ENCODE measurements at places on chromosomes 5 and 9.

DNA sequence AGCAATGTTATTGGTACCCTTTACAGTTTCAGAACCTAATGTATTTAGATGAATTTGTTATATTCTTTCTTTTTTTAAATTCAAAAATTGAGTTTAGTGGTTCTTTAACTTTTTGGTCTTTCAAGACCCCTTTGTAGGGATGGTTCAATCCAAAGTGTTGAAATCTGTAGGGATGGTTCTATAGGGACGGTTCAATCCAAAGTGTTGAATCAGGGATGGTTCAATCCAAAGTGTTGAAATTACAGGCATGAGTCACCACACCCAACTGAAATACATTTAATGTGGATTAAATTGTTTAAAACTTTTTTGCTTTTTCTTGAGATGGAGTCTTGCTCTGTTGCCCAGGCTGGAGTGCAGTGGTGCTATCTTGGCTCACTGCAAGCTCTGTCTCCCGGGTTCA, 30.6 kb downstream of the SNX2 start:
- no peak for DNase-seq

DNA sequence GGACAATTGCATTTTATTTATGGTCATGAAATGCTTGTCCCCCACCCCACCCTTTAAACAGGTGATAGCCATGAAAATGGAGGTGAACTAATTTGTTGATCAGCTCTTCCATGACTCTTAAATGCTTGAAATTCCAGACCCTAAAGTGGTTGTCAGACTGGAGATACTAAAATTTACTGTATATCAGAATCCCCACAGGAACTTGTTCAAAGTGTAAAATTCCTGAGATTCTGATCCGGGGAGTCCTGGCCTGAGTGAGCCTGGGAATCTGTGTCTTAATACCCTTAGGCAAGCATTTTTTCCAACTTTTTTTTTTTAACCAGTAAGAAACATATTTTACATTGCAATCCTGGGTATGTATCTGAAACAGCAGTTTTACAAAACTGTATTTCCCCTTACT, 4.7 kb downstream of the SKP2 start:
- DNase-seq, result no peak

DNA sequence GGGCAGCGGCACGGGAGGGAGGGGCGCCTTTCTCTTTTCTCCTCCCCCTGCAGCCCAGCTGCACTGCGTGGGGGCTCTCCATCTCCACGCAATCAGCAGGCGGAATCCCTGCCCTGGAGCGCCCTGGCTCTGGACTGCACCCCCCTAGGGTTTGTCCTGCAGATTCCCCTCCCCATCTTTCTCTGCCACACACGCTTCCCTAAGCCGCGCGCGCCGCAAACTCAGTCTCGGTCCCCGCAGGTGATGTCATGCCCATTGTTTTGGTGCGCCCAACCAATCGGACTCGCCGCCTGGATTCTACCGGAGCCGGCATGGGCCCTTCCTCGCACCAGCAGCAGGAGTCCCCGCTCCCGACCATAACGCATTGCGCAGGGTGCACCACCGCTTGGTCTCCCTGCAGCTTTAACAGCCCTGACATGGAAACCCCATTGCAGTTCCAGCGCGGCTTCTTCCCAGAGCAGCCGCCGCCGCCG, at the start of gene KCNN2:
TSS of gene KCNN2 (plus strand) at position 347 of the 473 bp plus-strand sequence. CDS start at position 417, 70 bp downstream.
- no peak for DNase-seq

GRCh38 chr5:67409126-67409777, 212.7 kb upstream of the CD180 start:
- DNase-seq, result no peak

- DNase-seq, result no peak
Observed at GRCh38 chr5:16856531-16856930, 79.6 kb downstream of the MYO10 start.

- DNase-seq, result no peak
Observed at GRCh38 chr5:88452820-88453219, 184.2 kb upstream of the TMEM161B start.

GRCh38 chr5:146130440-146131045, 25.2 kb upstream of the PLAC8L1 start:
- DNase-seq, result no peak

- DNase-seq, result no peak
Observed at GRCh38 chr9:35562895-35563780, 41.9 kb upstream of the TESK1 start.

All from activated effector memory CD4-positive, alpha-beta T cell treated with anti-CD3 and anti-CD28 coated beads, Interleukin-2, amount 50 U/mL, for 16 hours (primary cell).